ENCODE measurements at places on chromosomes 5 and 9.

DNA sequence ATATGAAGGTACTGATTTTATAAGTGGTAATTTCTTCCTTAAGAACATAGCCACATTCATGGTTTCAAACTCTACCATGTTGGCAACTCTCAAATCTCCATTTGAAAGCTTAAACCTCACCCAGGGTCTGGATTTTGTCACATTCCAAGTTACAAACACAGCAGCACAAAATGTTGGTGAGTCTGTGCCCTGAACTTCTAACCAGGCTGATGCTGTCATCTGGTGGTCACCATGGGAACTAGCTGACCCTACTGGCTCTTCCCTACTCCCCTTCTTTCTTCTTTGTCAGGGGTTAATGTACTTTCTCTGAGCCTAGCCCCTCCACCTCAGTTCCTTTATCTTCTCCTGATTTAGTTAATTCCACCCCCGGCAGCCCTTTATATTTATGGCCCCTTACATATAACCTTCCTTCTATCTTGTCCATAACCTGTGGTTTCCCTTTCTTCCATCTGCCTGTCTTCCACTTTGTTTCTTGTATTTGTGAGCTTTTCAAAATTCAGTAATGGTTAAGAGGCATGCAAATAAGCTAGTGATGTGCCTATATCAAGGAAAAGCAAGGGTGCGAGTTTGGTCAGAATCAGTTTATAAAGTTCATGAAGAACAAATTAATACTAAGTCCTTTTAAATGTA lies 35.9 kb downstream of the TGFBR1 start:
- peak; percentile 36 for DNase-seq

GRCh38 chr9:123685489-123686083 lies 244.3 kb downstream of the DENND1A start:
- no peak for DNase-seq

DNA sequence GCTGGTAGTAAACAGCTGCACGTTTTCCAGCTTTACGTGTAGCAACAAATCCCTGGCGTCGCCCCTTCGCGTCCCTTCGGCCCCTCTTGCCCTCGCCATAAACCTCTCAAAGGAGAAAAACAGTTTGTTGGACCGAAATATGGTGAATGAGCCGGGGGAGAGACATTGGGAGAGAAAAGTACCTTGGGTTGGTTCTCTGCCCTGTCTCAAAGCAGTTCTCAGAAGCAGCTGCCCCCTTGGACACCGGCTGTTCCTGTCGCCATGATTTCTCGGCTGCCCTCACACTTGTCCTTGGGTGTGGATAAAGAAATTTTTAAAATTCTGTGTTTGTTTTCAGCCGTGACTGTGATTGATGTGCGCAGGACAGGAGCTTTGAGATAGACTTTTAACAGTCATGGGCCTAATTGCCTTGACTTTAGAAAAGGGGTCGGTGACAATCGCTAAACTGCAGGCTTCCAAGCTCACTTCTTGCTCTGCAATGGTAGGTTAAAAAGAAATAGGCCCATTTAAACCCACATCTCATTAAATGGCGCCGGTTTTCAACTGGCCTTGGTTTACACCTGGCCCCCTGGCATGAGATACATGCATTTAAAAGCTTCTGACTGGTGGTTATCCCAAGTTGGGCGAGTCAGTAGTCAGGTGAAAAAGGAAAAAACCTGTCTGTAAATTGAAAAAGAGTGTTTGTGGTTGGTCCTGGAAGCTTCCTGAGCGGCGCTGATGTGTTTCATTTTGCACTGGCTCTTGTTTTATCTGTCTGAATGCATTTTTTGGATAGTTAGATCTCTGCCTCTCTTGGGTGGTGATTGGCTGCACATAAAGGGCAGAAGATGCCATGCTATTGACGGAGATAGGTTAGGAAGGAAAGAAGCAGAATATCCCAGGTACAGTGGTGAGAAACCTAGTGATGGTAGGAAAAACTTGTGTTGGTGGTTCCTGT lies 983 bp downstream of the RCL1 start:
- DNase-seq, result no peak

DNA sequence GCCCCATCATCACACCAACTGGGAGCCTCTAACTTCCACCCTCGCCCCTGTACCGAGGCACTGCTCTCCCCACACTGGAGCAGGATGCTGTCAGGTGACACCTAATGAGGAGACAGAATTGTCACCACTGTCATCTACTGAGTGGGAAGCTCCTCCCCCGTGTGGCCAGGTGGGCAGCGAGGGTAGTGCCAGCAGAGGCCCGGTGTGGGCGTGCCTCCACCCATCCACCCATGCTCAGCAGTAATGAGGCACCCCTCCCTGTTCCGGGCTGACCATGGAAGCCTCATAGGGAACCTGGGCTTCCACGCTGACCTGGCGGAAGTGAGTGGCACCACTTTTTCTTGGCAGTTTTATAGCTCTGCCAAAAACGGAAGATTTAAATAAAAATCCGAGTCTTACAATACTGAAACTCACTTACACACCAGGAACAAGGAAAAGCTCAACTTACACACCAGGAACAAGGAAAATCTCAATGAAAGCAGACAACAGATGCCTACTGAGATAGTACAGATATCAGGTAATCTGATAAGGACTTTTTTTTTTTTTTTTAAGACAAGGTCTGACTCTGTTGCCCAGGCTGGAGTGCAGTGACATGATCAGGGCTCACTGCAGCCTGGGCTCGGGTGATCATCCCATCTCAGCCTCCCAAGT lies 30.6 kb upstream of the ASS1 start:
- DNase-seq, result no peak

GRCh38 chr5:57302164-57302563 lies 128.3 kb downstream of the GPBP1 start:
- peak; percentile 33 for DNase-seq

GRCh38 chr5:153960269-153961215 lies 78.2 kb downstream of the FAM114A2 start:
- no peak for DNase-seq

DNA sequence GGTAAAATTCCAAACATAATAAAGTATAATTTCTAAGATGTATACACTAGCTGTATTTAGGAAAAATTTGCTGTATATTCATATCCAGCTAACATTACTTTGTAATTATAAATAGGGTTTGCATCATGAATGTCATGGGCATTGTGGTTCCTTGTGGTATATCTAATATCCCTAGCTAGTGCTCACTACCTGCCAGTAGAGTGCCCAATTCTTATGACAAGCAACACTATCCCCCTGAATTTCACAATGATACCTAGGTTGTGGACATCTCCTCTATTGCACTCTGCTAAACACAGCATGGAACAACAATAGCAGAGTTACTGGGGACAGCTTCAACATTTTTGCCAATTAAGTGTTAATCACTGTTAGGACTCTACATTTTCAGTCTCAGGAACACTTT lies 1656.5 kb downstream of the EFNA5 start:
- DNase-seq, result no peak

DNA sequence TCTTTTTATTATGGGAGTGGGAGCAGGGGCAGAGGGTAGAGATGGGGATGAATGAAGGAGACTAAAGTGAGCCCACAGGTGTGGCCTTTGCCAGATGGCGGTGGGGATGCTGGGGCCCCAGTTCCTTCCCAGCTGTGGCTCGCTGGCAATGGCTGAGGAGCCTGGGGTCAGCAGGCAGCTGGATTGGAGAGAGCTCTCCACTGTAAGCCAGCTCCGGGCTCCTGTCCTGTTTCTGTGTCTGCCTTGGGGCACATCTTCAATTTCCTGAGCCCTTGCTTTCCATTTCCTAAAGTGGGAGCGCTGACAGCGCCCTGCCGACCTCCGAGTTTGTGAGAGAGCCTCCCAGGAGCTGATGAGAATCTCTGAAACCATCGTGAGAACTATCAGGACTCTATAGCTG lies 75.6 kb upstream of the SPRY4 start:
- no peak for DNase-seq

DNA sequence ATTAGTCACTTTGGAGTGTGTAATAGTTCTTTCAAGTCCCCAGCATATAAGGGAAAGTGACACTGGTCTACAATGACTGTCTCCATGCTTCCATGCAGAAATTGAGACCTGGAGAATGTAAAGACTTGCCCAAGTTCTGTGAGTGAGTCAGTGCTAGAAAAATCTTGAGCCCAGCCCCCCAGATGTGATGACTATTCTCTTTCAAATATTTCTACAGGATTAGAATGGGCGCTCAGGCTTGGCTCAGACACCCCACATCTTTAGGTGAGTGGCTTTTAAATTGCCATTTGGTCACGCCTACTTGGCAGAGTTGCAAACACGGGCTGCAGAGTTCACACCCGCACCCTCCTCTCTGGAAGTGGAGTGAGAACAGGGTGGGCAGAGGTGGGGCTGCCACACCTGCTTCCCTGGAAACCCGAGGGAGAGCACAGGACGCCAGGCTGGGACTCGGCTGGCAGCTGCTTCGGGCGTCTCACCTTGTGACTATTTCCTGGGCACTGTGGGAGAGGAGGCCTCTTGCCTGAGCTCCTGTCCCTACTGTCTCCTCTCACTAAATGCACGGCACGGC lies 37.6 kb downstream of the ROPN1L start:
- DNase-seq, result no peak

GRCh38 chr5:113246361-113246870 lies 188.4 kb downstream of the TSSK1B start:
- DNase-seq, result no peak

DNA sequence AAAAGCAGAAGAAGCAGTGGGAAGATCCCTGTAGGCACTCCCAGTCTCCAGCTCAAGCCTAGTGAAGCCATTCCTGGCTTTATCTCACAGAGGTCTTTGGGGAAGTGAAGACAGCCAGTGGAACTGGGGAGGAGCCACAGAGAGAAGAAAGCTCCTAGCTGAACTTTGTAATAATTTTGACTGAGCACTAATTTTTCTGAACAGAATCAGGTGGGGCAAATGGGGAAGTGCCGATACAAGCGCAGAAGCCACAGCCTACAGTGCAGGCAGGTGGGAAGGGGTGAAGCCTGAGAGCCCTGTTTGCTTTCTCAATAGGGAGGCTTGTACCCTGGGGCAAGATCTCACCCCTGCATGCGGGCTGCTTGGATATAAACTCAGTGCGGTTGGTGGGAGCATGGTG lies 48.4 kb upstream of the SNAPC3 start:
- DNase-seq, result no peak

DNA sequence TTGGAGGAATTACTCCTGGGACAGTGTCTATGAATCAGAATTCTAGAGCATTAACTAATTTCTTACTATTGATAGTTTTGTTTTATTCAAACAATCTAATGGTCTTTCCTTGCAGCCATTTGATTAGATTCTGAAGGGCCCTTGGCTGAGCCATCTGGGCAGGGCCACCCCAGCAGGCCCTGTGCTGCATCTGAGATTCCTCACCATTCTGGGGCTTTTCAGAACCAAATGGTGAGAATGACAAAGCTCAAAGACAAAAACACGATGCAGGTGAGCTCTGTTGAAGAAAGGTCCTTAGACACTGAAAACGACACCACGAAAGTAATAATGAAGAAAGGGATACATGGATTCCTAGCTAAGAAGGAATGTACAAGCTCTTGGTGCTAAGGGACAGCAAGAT lies 321.0 kb upstream of the IRX4 start:
- DNase-seq, result no peak

DNA sequence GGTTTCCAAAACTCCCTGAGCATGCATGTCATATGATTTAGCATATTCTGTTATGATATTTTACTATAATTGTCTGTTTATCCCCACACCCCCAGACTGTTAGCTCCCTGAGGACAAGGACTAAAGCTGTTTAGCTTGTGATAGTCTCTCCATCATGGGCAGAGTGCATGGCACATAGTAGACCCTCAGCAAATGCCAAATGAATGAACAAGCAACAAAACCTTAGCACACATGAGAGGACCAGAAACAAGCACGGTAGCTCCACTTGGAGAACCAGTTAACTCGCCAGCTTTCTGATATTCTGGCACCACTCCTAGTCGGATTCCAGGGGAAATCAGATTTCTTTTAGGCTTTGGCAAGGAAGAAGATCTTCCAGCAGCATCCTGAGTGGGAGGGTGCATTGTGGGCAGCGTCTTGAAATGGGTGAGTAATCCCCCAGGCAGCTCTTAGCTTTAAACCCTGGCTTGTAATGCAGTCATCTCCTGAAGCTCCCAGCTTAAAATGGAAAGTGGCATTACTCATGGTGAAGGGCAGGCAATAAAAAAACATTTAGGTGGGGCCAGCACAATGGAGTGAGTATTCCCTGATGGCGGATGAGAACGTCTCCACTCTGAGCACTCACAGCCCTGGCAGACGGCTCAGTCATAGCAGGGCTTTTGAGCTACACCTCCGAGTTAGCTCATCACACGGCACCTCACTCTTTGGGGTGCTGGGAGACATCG lies 41.1 kb downstream of the FGF1 start:
- DNase-seq, result no peak

DNA sequence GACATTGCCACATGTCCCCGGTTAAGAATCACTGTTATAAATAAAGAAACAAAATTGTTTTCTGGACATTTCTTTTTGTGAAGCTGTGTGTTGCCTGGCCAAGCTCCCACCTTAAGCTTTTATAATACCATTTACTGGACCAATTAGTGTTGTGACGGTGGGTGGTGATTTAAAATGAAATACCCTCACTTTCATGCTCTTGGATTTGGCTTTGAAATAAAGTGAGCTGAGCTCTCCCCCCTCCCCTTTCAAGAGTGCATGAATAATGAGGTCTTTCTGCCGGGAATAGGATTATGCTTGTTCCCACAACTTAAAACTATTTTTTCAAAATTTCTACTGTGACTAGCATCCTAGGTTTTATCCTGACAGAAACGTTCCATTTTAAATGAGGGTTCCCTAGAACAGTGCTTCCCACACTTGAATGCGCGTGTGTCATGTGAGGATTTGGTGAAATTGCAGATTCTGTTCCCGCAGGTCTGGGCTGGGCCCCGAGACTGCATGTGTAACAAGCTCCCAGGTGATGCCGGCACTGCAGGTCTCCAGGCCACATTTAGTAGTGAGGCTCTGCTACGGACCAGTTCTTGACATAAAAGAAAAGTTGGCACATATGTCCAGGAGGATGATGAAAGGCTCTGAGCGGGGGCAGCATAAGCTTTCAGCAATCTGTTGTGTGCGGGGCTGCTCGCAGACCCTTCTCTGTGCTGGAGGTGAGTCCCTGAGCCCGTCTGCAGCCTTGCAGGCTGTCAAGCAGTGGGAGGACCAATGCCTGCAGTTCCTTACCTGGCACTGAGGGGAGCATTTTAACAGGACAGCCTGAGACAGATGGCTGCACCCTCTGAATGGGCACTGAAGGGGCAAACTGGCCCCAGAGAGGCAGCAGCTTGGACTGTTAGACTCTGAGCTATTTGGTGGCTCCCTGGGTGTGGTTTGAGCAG lies 24.4 kb downstream of the IQGAP2 start:
- no peak for DNase-seq

GRCh38 chr5:28380167-28380566 lies 1341.8 kb upstream of the CDH9 start:
- no peak for DNase-seq

DNA sequence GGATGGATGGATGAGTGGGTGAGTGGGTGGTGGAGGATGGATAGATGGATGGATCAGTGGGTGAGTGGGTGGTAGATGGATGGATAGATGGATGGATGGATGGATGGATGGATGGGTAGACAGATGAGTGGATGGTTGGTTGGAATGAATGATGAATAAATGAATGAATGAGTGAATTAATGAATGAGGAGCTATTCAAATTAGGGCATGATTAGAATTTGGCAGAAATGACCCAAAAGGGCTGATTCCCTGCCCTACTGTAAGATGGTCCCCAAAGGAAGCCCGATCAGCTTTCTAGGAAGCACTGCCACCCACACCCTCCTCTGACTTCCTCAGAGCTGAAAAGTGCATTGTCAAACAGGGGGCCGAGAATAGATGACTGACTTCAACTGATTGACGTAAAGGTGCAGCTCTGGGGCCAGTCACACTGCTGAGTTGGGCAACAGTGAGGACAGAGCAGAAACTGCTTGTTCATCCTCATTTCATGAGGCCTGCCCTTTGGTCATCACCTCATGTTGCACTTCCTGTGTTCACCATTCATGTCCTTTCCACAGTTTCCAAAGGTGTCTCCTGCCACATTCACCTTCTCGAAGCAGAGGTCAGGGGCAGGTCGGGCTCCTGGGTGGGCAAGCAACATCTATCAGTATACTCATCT lies 34.3 kb downstream of the NIPAL4 start:
- DNase-seq, result no peak
